ENCODE measurements at places on chromosomes 5 and 9. TPM values are rescaled to one million over a fixed set of nuclear protein-coding genes. Genes with fewer than 3 reads are reported as not detected.

Gene REEP5
- 71.7 TPM for total RNA-seq

Gene JAKMIP2
- total RNA-seq, result not detected

Gene RLN1
- not detected for total RNA-seq

Gene SARDH
- 5.6 TPM for total RNA-seq

Gene CDX1
- total RNA-seq, result not detected

GRCh38 chr5:165127941-165128340 lies 1622.5 kb downstream of the MAT2B start:
- DNase-seq, result no peak

GRCh38 chr5:133121611-133122150 lies 69.9 kb downstream of the HSPA4 start:
- no peak for DNase-seq

- no peak for DNase-seq
Measured at GRCh38 chr9:89522261-89522958, 24.5 kb upstream of the SEMA4D start.

GRCh38 chr5:109852371-109853155 lies 162.8 kb downstream of the MAN2A1 start:
- no peak for DNase-seq

DNA sequence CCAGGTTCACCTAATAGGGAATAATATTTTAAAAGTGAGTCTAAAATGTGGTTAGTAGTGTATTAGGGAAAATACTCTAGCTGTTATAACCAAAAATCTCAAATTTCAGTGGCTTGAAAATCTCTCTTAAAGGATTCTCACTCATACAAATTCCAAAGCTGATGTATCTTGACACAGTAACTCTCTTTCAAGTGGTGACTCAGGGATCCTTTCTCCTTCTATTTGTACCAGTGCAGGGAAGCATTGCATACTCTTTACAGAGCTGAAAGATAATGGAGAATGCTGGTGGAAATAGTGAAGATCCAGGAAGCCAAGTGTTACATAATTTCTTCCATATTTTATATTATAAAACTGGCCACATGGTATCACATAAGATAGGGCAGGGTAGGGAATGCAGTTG lies 560.2 kb upstream of the CDH9 start:
- no peak for DNase-seq

DNA sequence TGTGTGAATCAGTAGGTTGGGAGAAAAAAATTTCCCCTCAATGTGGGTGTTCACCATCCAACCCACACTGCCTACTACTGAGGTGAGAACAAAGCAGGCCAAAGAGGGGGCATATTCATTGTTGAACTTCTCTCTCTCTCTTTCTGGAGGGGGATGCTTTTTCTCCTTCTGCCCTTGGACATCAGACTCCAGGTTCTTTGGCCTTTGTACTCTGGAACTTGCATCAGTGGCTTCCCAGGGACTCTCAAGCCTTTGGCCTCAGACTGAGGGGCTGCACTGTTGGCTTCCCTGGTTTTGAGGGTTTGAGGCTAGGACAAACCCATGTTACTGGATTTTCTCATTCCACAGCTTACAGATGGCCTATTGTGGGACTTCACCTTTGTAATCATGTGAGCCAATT lies 417.2 kb downstream of the ELAVL2 start:
- DNase-seq, result no peak

DNA sequence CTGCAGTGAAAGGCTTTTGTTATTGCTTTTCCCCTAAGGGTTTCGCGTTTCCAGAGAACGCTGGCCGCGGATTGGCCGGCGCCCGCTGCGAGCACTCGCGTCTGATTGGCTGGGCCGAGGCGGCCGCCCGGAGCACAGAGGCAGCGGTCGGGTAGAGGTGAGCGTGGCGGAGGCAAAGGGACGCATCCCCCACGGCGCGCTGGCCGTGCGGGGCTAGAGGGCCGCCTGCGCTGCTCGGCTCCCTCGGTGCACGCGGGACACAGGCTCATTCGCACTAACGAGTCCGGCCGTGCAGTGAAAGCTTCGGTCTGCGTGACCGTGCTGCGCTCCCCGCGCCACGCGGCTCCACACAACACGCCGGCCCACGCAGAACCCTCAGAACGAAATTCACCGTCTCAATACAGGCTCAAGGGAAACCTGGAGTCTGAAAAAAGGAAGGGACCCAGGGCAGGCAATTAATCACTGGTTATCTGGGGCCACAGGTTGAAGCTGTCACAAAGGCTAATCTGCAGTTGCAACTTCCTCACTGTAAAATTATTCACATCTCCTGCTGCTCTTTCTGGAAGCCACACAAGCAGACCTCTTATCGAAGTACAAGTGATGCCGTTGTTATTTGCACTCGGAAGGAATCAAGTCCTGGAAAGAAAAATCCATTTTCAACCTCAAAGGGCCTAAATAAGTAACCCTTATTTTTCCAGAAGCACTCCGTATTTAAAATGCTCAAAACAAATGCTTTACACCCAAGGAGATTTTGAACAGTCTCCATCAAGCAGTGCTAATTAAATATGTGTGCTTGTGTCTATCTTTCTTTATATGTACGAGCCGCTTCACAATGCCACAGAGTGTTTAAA lies 94.6 kb downstream of the ZNF608 start:
- no peak for DNase-seq

- DNase-seq, result no peak
Measured at GRCh38 chr9:18126831-18127498, 347.0 kb upstream of the ADAMTSL1 start.

DNA sequence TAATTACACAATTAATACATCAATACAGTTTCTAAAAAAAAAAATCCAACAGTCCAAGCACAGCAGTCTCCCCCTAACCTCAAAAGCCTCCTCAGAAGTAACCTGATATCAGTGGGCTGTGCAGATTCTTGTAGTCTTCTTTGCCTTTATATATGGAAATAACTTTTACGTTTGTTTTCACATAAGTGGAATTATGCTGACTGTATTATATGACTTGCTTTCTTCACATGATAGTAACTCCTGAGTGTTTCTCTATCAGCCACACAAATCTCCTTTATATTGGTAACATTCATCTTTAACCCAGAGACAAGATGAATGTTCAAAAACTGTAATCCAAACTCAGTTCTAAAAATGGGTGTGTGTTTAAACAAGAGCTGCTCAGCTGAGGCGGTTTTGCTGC lies 71.9 kb upstream of the FANCC start:
- DNase-seq, result no peak

DNA sequence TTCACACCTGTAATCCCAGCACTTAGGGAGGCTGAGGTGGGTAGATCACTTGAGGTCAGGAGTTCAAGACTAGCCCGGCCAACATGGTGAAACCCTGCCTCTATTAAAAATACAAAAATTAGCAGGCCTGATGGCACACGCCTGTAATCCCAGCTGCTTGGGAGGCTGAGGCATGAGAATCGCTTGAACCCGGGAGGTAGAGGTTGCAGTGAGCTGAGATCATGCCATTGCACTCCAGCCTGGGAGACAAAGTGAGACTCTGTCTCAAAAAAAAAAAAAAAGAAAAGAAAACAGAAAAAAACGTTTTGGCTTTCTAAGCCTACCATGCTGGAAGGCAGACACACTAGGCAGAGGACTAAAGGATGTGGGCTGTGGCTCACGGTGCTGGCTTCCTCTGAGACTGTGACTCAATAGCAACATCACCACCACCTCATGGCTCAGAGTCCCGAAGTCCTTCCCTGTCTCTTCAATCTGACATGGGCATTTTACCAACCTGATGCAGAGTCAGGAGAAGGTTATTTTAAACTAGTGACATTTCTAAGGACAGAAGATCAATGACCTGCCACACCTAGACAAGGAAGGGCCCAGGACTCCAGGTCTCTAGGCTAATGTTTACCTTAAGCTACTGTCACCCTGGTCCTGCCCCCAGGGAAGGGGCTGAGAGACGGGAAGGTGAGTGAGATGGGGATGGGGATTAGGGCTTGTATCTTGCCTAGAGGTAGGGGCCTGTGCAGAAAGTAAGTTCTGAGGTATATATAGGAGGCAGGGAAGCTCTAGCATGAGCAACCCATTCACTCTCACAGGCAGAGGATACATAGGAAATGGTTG lies 3.7 kb downstream of the ECSCR start:
- DNase-seq, result no peak
